ENCODE measurements at places on chromosomes 13 and 19. TPM values are rescaled to one million over a fixed set of nuclear protein-coding genes. Genes with fewer than 3 reads are reported as not detected.

SGCG gene
- total RNA-seq, result not detected

- no peaks in the 10 kb centered on the region for H3K27me3 ChIP-seq
- H3K4me3 ChIP-seq, result no peak overlapping the region
- no peaks in the 10 kb centered on the region for H3K36me3 ChIP-seq
- no peak for DNase-seq
- no peak overlapping the region for H3K27ac ChIP-seq
Observed at GRCh38 chr13:106506286-106506685, 29.2 kb downstream of the EFNB2 start.

GRCh38 chr19:32129141-32129540 lies 216.3 kb upstream of the ZNF507 start:
- H3K27ac ChIP-seq, result no peak overlapping the region
- no peak for DNase-seq

PLK5 gene
- total RNA-seq, result not detected

GRK1 gene
- not detected for total RNA-seq

DNA sequence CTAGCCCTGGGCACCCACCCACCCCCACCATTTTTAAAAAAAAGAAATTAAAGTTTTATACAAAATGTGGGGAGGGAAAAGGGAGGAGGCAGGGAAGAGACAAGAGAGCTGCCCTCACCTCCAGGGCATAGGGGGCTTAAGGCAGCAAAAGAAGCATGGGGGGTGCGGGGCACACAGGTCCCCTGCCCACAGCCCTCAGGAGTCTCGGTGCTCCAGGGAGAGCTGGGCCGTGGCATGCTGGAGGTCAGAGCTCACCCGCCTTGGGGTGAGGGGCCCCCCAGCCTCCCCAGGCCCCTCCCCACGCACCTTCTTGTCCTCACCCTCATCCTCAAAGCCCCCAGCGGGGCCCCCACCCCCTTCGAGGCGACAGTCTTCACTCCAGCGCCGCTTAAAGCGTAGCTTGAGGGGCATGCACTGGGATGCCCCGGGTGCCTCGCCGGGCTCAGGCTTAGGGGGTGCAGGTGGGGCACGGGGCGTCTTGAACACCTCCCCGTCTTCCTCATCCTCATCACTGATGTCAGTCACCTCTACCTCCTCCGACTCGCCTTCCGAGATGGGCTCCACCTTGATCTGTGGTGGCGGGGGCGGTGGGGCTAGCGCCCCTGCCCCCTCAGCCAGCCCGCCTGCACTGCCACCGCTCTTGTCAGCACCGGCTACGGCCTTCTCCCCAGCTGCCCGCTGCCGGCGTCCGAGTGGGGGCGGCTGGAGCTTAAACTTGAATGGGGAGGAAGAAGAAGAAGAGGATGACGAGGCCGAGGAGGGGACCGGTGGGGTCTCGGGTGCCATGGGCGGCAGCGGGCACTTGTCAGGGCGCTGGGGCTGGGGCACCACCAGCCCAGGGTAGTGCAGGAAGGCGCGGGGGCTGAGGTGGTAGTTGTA lies 6.1 kb upstream of the GSK3A start:
- H3K27me3 ChIP-seq, result no peaks in the 10 kb centered on the region
- peak; percentile 75 for DNase-seq
- peaks cover 16% of the 10 kb centered on the region for H3K36me3 ChIP-seq
- no peak overlapping the region for H3K4me3 ChIP-seq
- no peak overlapping the region for H3K27ac ChIP-seq
- H3K4me1 ChIP-seq, result peaks cover 38% of the 10 kb centered on the region

- peaks cover 21% of the 10 kb centered on the region for H3K4me1 ChIP-seq
- H3K36me3 ChIP-seq, result peaks cover 41% of the 10 kb centered on the region
- DNase-seq, result no peak
- peak overlapping the region; percentile 98 for H3K27ac ChIP-seq
- H3K27me3 ChIP-seq, result no peaks in the 10 kb centered on the region
Observed at GRCh38 chr19:56403261-56403660, 871 bp upstream of the ZNF583 start.

GRCh38 chr19:13097463-13098258 lies 5.0 kb downstream of the LYL1 start:
- peak; percentile 94 for DNase-seq
- peak overlapping the region; percentile 96 for H3K27ac ChIP-seq
- peaks cover 92% of the 10 kb centered on the region for H3K4me1 ChIP-seq
- peak overlapping the region; percentile 88 for H3K4me3 ChIP-seq

GRCh38 chr19:31317570-31317969 lies 31.7 kb downstream of the TSHZ3 start:
- no peak for DNase-seq
- H3K27me3 ChIP-seq, result no peaks in the 10 kb centered on the region
- H3K27ac ChIP-seq, result no peak overlapping the region
- H3K4me1 ChIP-seq, result peaks cover 37% of the 10 kb centered on the region

DNA sequence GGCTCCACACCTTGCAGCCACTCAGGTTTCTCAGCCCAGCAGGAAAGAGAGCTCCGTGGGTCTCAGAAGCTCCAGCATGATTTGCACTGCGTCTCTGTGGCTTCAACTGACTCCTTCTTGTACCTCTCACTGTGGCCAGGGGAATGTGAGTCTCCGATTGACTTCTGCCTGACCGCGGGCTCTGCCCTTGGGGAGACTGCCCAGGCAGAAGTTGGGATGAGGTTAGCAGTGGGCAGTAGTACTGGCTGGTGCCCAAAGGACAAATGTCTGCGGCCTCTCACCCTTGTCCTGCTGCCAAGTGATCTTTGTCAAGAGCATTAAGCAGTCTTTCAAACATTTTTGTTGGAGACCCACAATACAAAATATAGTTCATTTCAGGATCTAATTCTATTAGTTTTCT lies 34.4 kb upstream of the FXYD3 start:
- DNase-seq, result no peak
- H3K36me3 ChIP-seq, result no peaks in the 10 kb centered on the region
- H3K4me1 ChIP-seq, result peaks cover 5% of the 10 kb centered on the region
- no peak overlapping the region for H3K27ac ChIP-seq
- H3K27me3 ChIP-seq, result no peaks in the 10 kb centered on the region

GRCh38 chr19:10523135-10523636 lies 5.9 kb upstream of the S1PR5 start:
- H3K36me3 ChIP-seq, result no peaks in the 10 kb centered on the region
- DNase-seq, result no peak
- peaks cover 14% of the 10 kb centered on the region for H3K27me3 ChIP-seq
- no peak overlapping the region for H3K4me3 ChIP-seq
- peaks cover 12% of the 10 kb centered on the region for H3K4me1 ChIP-seq
- H3K27ac ChIP-seq, result peak overlapping the region; percentile 45

- DNase-seq, result no peak
- H3K4me3 ChIP-seq, result no peak overlapping the region
- no peaks in the 10 kb centered on the region for H3K36me3 ChIP-seq
- no peaks in the 10 kb centered on the region for H3K4me1 ChIP-seq
- no peak overlapping the region for H3K27ac ChIP-seq
Observed at GRCh38 chr13:30100226-30100625, 207.1 kb downstream of the KATNAL1 start.

GRCh38 chr19:30175987-30176386 lies 196.2 kb upstream of the ZNF536 start:
- H3K27ac ChIP-seq, result no peak overlapping the region
- H3K4me3 ChIP-seq, result no peak overlapping the region

LGALS14 gene
- total RNA-seq, result not detected

- no peak overlapping the region for H3K4me3 ChIP-seq
- peaks cover 45% of the 10 kb centered on the region for H3K36me3 ChIP-seq
- H3K27ac ChIP-seq, result peak overlapping the region; percentile 99
Observed at GRCh38 chr19:4058693-4059452, 7.8 kb downstream of the ZBTB7A start.

GRCh38 chr13:20168396-20168795 lies 7.5 kb upstream of the GJA3 start:
- no peak overlapping the region for H3K27ac ChIP-seq
- DNase-seq, result no peak
- H3K36me3 ChIP-seq, result no peaks in the 10 kb centered on the region
- no peak overlapping the region for H3K4me3 ChIP-seq

- H3K27ac ChIP-seq, result peak within 1 kb of the TSS; percentile 95
- H3K4me1 ChIP-seq, result peaks cover 89% of the 10 kb centered on the region
- no peak for DNase-seq
- H3K36me3 ChIP-seq, result peaks cover 21% of the 10 kb centered on the region
- H3K4me3 ChIP-seq, result peak within 1 kb of the TSS; percentile 97
Observed at GRCh38 chr19:35717665-35718344, at the start of gene KMT2B. TSS of gene KMT2B (plus strand) at chr19:35718003. CDS start at chr19:35718019, 16 bp downstream.

- no peak overlapping the region for H3K4me3 ChIP-seq
- no peaks in the 10 kb centered on the region for H3K4me1 ChIP-seq
- no peaks in the 10 kb centered on the region for H3K27me3 ChIP-seq
- H3K27ac ChIP-seq, result peak overlapping the region; percentile 74
- peaks cover 39% of the 10 kb centered on the region for H3K36me3 ChIP-seq
- no peak for DNase-seq
Observed at GRCh38 chr19:39167461-39168257, 29.1 kb upstream of the NCCRP1 start.

- H3K4me3 ChIP-seq, result no peak overlapping the region
- H3K27me3 ChIP-seq, result no peaks in the 10 kb centered on the region
Observed at GRCh38 chr13:21466527-21466926, 7.4 kb upstream of the ZDHHC20 start.

- no peaks in the 10 kb centered on the region for H3K4me1 ChIP-seq
- H3K27ac ChIP-seq, result no peak overlapping the region
- H3K27me3 ChIP-seq, result peaks cover 3% of the 10 kb centered on the region
- H3K36me3 ChIP-seq, result no peaks in the 10 kb centered on the region
- no peak overlapping the region for H3K4me3 ChIP-seq
Observed at GRCh38 chr13:29740961-29741360, 109.5 kb downstream of the UBL3 start.

DNA sequence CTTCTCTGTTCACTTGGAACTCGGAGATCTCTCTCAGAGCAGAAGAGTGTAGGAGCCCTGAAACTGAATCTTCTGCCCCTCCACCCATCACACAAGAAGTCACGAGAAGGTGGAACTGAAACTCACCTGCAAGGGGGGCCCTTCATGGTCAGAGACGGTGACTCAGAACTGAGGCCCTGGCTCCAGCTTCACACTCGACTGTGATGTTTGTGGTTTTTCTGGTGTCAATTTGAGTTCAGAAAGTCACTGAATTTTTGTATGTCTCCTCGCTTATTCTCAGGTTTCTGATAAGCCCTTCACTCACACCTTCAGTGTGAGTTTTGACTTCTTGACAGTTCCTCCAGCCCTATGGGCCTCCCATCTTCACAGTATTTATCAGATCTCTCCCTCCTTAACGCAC lies 23.1 kb downstream of the SIGLEC5 start:
- no peak overlapping the region for H3K4me3 ChIP-seq
- peak; percentile 83 for DNase-seq
- peak overlapping the region; percentile 57 for H3K27ac ChIP-seq
- peaks cover 35% of the 10 kb centered on the region for H3K4me1 ChIP-seq
- no peaks in the 10 kb centered on the region for H3K27me3 ChIP-seq

RNF225 gene
- total RNA-seq, result not detected

GRCh38 chr13:109163037-109163379 lies 533.6 kb downstream of the MYO16 start:
- H3K36me3 ChIP-seq, result no peaks in the 10 kb centered on the region
- DNase-seq, result no peak
- no peak overlapping the region for H3K27ac ChIP-seq
- no peaks in the 10 kb centered on the region for H3K27me3 ChIP-seq
